ENCODE measurements at places on chromosomes 3 and 15.

DNA sequence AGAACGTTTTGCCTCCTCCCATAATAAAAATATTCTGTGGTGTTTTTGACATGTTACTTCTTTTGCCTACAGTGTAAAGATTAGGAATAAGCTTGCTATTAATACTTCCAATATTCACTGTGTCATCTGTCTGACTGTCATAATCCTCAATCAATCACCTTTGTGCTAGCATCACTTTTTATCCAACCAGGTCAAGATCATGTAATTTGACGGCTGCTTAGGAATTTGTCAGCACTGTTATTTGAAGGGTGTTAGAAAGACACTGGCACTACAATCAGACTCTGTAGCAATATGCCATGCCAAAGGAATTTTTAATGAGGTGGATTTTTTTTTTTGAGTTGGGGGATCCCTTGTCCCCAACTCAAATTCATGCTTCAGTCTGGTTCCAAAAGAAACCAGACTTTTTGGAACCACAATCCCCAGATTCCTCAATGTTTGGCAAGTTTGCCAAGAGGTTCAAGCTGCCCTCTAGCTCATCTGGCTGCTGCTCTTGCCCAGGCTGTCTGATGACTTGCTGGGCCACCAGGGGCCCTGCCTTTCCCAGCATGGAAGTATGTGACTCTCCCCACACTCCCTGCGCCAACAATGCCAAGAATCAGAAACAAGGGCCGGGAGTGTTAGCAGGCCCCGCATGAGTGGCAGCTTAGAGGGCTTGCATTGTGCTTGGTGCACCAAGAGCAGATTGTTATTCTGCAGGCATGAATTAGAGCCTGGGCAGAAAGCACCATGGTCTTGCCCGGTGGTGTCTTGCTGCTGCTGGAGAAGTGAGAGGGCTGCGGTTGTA is 58.6 kb upstream of the TSC22D2 start:
- DNase-seq: no peak

GRCh38 chr15:66484539-66485112 is 12.9 kb downstream of the SNAPC5 start:
- DNase-seq: no peak

- no peak for DNase-seq
Observed at GRCh38 chr15:74610302-74610951, 5.2 kb upstream of the CLK3 start.

- no peak for DNase-seq
Observed at GRCh38 chr3:195198426-195199346, 72.3 kb downstream of the XXYLT1 start.

DNA sequence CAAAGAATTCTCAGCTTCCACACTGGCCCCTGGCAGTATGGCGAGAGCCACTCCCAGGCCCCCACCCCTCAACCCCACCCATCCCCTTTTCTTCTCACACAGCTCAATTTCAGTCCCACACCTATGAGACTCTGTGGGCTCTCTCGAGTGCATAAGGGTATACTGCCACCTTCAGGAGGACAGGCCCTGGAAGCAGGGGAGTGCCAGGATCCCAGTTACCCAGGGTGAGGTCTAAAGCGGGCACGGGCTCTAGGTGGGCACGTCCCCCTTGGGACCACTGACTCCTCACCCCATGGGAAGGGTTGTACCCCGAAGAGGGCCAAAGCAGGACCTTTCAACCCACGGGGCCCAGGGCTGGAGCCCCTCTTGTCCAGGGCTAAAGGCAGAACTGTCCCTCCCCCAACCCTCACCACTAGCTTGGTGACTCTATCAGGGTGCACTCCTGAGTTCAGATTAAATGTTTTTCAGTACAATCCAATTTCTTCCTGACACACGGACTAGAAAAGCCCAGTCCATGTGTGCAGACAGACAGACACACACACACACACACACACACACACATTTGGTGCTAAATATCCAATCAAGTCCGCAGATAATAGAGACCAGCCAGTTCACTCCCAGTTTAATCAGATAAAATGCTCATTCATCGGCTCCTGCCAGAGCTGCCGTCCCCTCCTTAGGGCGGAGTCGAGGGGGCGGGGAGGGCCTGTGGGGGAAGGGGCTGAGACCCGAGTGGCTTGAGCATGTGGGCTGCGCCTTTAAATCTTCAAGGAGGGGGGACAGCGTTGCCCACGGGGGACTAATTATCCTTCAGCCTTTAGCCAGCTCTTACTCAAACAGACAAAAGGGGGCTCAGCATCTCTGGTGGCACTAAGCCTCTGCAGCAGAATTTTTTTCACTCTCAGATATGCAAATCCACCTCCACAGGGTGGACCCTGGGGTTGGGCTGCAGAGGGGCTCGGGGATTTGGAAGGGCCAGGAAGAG is 59.3 kb downstream of the CYP11A1 start:
- no peak for DNase-seq

- no peak for DNase-seq
Observed at GRCh38 chr15:52148403-52148802, 35.8 kb upstream of the BCL2L10 start.

- DNase-seq: no peak
Observed at GRCh38 chr3:45125550-45126026, 20.6 kb downstream of the CDCP1 start.

DNA sequence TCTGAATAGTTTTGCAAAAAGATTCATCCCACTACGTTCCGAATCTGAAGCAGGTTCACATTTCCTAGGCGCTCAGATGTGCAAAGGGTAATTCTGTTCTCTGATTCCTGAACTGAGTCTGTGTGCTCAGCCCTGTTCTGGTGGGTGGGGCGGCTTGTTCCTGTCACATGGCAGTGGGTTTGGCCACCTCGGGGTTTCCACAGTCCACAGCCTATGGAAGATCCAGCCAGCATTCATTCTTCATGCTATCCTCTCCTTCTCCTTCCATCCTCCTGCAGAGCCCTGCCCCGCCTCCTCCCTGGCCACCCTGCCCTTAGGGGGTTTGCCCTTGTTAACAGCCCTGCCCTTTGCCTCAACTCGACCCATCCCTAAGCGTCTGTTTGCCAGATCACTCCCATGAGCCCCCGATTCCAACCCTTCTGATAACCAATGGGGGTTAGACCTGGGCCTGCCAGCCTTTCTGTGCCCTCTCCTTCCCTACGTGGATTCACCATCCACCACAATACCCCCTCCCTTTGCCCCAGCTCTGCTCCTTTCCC is 31.0 kb downstream of the PRR20G start:
- DNase-seq: no peak

- DNase-seq: peak; percentile 26
Observed at GRCh38 chr15:38560456-38560926, 4.1 kb downstream of the RASGRP1 start.

GRCh38 chr15:44081026-44082013 is 113.8 kb downstream of the FRMD5 start:
- no peak for DNase-seq

DNA sequence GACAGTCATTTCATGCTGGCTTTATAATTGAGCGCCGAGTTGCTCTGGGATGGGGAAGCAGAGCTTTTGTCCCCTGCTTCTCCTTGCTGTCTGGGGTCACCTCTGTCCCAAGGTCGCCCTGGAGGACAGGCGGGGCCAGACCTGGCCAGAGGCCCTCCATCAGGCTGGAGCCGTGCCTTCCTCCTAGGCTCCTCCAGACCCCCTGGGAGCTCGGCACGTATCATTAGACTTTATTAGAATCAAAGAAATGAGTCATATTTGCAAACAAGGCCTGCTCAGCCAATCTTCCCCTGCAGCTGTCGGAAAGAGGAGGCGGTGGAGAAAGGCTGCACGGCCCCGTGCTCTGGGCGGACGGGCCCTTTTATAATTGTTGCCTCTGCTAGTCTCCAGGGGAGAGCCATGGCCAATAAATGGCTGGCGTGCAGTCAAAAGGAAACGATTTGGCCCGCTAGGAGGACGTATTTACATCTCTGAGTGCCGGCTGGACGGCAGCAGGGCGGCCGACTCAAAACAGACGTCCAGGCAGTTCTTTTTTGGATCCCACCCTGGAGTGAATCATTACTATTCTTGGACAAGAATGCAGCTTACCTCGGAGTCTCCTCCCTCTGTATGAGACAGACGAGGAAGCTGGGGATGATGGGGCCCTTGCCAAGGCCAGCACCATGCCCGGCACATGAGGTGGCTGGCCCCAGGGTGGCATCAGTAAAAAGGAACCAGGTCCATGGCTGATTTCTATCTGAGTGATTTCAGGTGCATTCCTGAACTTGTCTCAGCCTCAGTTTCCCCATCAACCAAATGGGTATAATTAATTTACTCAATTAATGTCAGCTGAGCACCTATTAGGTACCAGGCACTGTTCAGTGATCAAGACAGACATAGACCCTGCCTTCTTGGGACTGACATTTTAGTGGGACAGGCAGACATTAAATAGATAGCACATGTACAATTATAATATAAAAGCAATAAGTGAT is 50.6 kb downstream of the SLC6A6 start:
- no peak for DNase-seq

- no peak for DNase-seq
Observed at GRCh38 chr3:143123353-143123984, 3.9 kb downstream of the CHST2 start.

DNA sequence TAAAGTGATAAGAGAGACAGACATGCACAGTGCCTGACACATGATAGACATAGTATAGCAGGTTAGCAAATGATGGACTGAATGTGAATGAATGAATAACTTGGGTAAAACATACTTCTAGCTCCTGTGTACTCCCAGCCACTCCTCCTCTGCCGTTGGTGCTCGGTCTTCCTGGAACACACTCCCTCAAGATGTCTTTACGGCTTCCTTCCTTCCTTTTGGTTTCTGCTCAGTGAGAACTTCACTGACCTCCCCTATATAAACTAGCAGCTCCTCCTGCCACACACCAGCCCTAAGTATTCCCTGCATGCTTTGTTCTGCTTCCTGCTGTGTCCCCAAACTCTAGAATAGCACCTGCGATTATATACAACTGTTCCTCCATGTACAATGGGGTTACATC is 50.2 kb downstream of the RAD54L2 start:
- DNase-seq: no peak

DNA sequence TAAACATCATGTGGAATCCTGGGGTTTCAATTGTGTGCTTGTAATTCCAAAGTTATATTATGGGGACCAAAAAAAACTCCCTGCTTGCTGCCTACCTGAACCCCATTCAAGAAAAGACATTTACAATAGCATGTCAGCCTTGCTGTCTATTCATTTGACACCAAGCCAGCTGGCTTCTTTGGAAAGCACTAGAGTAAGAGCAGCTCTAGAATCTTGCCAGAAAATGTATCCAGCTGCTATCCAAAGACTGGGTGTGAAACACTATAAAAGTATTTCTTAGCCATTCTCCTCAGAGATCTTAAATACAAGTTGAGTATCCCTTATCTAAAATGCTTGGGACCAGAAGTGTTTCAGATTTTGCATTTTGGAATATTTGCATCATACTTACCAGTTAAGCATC is 87.4 kb downstream of the RAD18 start:
- no peak for DNase-seq

GRCh38 chr3:183497313-183497712 is 58.2 kb downstream of the KLHL6 start:
- DNase-seq: no peak

DNA sequence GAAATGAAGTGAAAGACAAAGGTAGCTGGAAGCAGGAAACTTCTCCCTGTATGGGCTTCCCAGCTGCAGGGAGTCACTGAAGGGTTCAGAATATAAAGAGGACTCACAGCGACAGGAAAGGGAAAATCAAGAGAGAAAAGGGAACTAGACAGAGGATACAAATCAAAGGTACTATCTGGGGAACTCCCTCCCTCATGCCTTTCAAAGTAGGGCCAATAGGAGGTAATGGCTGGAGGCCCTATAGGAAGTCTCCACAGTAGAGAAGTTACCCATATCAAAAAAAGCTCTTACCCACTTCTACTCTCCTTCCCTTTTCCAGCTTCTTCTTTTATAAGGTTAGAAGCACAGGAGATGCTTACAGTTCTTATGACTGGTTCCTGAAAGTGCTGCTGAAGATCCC is 43.5 kb downstream of the FMN1 start:
- no peak for DNase-seq

DNA sequence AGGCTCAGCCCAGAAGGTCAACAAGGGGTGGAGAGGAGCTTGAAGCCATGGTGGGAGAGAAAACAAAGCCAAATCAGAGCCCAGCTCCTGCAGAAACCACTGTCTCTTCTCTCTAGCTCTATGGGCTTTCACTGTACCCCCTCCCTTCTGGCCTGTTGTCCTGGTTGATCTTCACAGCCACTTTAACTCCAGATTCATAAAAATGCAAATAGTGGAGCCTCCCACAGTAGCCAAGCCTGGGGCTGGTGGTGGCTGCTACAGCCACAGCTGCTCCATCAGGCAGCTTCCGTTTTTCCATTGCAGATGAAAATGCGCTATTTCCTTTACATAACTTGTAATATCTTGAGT is 20.7 kb upstream of the CAV3 start:
- DNase-seq: no peak

DNA sequence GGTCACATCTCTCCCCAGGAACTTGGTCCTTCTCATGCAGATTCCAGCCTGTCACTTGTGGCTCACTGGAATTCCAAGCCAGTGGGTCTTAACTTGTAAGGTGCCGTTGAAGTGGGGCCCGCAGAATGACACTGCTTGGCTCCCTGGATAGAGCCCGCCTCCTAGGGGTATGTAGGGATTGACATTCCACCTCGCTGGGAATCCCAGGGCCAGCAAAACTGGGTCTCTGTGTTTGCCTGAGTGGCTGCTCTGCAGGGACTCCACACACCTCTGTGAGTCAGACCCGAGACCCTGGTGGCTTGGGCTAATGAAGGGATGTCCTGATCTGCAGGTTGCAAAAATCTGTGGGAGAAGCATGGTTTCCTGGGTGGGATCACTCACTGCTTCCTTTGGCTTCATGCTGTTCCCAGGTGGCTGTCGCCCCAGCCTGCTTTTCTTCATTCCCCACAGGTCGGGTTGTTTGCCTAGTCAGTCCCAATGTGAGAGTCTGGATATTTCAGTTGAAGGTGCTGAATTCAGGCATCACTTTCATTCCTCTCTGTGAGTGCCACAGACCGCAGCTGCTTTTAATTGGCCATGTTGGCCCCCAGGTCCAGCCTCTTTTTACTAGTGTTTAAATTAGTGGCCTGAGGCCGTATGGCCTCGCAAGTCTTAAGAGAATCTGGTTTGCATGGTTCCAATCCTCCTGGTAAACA is 156.0 kb upstream of the TRIM42 start:
- no peak for DNase-seq

- peak; percentile 3 for DNase-seq
Observed at GRCh38 chr3:188749010-188749617, 422.7 kb upstream of the TPRG1 start.

GRCh38 chr15:75531041-75531450 is 48.1 kb downstream of the PTPN9 start:
- DNase-seq: no peak

- DNase-seq: no peak
Observed at GRCh38 chr15:96947296-96948229, 617.1 kb downstream of the NR2F2 start.

- no peak for DNase-seq
Observed at GRCh38 chr3:26960382-26960781, 337.8 kb downstream of the LRRC3B start.

GRCh38 chr15:50828610-50829206 is 63.2 kb upstream of the SPPL2A start:
- DNase-seq: no peak

- no peak for DNase-seq
Observed at GRCh38 chr3:106103383-106103782, 234.6 kb upstream of the CBLB start.

- DNase-seq: no peak
Observed at GRCh38 chr15:61946778-61947177, 113.5 kb downstream of the VPS13C start.

- DNase-seq: no peak
Observed at GRCh38 chr15:59948924-59949613, 55.0 kb upstream of the FOXB1 start.

All from T-helper 22 cell (primary cell).